ENCODE measurements at places on chromosomes 12 and 14. TPM values are rescaled to one million over a fixed set of nuclear protein-coding genes. Genes with fewer than 3 reads are reported as not detected.

Gene RNASE7
- total RNA-seq = not detected

Gene CREBL2
- total RNA-seq = 24.4 TPM

Gene DNAI7
- total RNA-seq = not detected

Gene CEBPE
- total RNA-seq = not detected

Gene MDM1
- 5.7 TPM for total RNA-seq

Gene PDE3A
- total RNA-seq = 2.4 TPM

Gene GLI1
- total RNA-seq = not detected

Gene PIWIL1
- total RNA-seq = not detected

Gene P3H3
- 30.2 TPM for total RNA-seq

Gene TOGARAM1
- total RNA-seq = 8.9 TPM

Gene MAP1LC3B2
- 0.32 TPM for total RNA-seq

Data from bladder microvascular endothelial cell (primary cell).